ENCODE measurements at places on chromosomes 11 and 22.

DNA sequence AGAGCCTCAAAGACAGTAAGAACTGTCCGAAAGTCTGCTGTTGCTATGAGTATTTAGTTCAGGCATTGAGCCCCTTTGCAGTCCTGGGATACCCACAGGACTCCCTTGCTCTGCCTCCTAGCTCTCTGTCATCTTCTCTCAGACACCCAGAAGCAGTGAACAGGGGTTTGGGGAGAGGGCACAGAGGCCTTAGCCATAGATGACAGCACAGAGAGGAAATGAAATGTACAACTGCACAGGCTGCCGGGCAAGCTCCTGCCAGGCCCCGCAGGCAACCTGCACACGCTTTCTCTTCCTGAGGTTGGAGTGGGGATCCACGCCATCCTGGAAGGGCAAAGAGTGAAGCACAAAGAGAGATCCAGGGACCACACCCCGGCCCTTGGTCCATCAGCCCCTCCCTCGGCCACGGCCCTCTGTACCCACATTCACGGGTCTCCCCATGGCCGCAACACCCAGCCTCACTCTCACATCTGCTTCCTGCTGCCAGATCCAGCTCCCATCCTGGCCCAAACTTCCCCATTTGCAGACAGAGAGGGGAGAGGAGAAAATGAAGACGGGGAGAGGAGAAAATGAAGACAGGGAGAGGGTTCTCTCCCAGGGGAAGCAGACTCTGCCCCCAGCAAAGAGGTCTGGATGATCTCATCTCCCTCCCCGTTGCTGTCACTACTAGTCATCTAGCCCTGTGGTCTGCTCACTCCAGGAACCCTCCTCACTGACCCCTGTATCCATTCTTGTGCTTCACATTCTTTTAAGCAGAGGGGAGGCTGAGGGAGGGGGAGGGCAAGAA lies 40.7 kb downstream of the CD6 start:
- no peak for DNase-seq

DNA sequence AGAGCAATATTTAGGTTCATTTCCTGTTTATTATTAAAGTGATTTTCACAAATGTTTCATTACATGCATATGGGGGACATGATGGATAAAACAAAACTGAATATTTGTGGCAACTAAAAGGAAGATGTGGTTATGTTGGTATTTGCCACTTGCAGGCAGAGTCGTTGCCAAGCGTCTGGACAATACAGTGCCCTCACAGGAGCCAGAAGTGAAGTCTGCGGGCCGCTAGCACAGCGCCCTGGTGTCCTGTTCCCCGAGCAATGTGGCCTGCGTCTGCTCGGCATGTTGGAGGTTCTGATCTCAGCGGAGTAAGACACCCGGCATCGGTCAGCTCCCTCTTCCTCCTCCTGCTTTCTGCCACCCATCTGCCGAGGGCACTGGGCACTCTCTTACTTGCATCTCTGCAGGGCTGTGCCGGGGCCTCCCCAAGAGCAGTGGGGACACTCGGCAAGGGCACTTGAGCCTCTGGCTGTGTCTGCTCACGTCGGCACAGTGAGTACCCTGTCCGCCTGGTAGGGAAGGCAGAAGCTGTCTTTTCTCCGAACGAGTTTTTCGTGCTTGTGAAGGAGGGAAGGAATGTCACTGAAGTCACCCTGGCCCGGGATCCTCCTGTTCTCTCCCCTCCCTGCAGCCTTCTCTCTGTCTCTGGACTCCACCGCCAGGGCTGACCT lies 10.5 kb upstream of the TTLL12 start:
- no peak for DNase-seq

DNA sequence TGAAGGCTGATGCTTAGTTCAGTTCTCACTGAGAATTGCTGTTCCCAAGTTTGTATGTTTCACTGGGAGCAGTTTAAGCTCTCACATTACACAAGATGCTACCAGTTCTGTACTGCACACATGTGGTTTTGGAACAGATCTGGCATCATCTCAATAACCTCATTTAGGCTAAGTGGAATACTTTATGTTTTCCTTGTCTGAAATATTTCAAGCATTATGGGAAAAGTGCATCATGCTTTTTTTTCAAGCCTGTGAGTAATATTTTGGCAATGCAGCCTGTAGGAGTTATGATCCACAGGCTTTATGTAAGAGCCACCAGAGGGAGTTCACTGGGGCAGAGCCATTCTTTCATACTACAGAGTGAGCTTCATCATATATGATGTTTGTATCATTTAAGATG lies 141.5 kb downstream of the OR4C45 start:
- DNase-seq = peak; percentile 0

- DNase-seq = no peak
Observed at GRCh38 chr22:36728505-36728904, 25.0 kb upstream of the CACNG2 start.

DNA sequence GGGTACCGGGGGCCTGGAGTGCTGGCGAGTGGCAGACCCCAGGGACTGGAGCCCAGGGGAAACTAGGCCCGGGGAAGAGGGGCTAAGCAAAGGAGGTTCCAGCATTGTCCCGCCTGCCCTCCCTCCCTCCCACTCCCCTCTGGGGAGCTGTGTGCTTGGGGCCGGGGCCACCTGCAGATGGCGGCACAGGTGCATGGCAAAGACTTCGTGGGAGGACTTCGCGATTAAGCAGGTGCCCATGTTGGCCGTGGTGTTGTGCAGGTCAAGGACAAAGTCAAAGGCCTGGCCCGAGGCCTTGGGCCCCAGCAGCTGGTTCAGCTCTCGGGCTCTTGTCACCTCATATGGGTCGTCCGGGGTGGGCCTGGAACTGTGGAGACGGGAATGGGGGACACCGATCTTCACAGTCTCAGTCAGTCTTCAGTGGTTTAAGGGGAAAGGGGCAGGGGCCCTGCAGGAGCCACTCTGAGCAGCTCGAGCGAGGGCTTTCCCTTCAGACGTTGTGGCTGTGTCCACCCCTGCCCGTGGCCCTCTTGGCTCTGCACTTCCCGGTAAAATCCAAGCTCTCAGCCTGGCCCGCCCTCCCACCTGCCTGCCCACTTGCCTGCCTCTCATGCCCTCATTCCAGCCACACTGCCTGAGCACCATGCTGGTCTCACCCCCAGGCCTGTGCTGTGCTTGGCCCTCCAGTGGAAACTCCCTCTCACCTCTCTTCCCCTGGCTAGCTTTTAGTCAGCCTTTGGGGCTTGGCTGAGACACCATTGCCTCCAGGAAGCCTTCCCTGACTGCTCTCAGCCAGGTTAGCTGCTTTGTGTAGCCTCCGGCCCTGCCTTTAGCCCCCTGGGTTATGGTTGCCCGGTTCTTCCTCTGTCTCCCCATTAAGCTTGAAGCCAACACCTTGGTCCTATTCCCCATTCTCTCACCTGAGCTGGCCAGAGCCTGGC lies 4.7 kb downstream of the ACY3 start:
- no peak for DNase-seq

DNA sequence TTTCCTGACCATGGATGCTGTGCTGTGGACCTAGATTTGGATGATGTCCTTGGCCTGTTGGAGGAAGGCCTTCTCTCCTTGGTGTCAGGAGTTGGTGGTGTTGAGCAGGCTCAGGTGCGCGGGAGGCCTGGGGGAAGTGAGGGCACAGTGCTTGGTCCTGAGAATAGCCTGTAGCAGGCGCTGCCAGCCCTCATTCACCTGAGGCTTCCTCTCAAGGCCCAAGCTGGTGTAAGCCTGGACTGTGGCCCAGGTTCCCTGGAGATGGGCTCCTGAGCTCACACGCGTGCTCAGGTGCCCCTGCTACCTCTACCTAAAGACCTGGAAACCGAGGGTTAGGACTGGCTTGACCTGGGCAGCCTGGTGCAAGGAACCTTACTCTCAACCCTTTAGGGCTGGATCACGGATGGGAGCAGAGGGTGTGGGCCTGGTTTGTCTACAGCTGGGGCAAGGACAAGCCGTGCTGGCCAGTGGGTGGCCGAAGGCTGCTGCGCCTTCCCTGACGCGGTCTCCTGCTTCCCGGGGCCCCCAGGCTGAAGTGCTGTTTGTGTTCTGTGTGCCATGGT lies 7.8 kb upstream of the GRAMD4 start:
- DNase-seq = no peak

GRCh38 chr11:47109727-47110246 lies 66.9 kb downstream of the ARFGAP2 start:
- no peak for DNase-seq

GRCh38 chr11:2587976-2588748 lies 111.6 kb downstream of the KCNQ1OT1 start:
- DNase-seq = no peak

- peak; percentile 13 for DNase-seq
Observed at GRCh38 chr11:130726234-130727037, 189.8 kb downstream of the SNX19 start.

DNA sequence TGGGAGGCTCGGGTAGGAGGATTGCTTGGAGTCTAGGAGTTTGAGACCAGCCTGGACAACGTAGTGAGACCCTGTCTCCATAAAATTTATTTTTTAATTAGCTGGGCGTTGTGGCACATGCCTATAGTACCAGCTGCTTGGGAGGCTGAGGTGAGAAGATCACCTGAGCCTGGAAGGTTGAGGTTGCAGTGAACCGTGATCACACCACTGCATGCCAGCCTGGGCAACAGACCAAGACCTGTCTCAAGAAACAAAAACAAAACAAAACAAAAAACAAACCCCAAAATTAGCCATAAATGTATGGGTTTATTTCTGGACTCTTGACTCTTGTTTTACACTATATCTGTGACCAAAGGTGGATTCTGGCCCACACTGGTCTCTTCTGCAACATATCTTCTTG lies 41.6 kb downstream of the EIF3F start:
- no peak for DNase-seq

GRCh38 chr22:36368359-36368983 lies 19.3 kb downstream of the MYH9 start:
- DNase-seq = peak; percentile 96

DNA sequence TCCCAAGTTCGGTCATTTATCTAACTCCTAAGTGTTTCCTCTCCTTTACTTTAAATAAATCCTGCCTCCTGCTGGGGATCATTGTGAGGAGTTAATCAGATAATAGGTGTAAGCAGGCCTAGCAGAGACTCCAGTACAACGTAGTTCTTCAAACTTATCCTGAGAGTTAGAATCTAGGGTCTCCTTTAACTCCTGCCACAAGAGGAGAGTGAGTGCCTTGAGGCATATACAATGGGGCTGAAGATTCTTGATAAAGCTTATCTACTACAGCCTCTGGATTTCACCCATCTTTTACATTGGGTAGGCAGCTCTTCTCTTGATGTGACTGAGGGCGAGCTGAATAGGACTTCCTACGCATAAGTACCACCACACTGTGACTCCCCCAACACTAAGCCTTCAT lies 3.1 kb upstream of the GALNT18 start:
- DNase-seq = no peak

GRCh38 chr11:67436459-67437081 lies 912 bp downstream of the PTPRCAP start:
- no peak for DNase-seq

- no peak for DNase-seq
Observed at GRCh38 chr22:36117053-36117554, 43.5 kb downstream of the APOL3 start.

DNA sequence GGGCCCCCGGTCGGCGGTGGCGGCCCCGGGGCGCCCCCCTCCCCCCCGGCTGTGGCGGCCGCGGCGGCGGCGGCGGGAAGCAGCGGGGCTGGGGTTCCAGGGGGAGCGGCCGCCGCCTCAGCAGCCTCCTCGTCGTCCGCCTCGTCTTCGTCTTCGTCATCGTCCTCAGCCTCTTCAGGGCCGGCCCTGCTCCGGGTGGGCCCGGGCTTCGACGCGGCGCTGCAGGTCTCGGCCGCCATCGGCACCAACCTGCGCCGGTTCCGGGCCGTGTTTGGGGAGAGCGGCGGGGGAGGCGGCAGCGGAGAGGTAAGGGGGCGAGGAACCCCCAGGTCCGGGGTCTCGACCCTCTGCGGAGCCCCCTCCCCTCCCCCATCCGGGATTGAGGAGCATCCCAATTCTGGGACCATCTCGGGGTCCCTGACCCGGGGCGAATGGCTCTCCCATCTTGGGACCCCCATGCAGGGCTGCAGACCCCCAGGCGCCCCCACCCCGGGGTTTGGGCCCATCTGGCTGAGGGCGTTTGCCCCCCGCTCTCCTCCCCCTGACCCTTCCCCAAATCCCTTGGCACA lies 431 bp downstream of the KMT2A start:
- DNase-seq = no peak

GRCh38 chr11:68213135-68213515 lies at the start of gene KMT5B:
Gene KMT5B, minus strand, starts transcription at chr11:68213296. Its CDS starts 23,220 bp downstream, at chr11:68190076.
- no peak for DNase-seq

- DNase-seq = peak; percentile 87
Observed at GRCh38 chr11:15327786-15328231, 213.1 kb downstream of the INSC start.

- DNase-seq = no peak
Observed at GRCh38 chr11:490186-490929, 16.7 kb downstream of the RNH1 start.

DNA sequence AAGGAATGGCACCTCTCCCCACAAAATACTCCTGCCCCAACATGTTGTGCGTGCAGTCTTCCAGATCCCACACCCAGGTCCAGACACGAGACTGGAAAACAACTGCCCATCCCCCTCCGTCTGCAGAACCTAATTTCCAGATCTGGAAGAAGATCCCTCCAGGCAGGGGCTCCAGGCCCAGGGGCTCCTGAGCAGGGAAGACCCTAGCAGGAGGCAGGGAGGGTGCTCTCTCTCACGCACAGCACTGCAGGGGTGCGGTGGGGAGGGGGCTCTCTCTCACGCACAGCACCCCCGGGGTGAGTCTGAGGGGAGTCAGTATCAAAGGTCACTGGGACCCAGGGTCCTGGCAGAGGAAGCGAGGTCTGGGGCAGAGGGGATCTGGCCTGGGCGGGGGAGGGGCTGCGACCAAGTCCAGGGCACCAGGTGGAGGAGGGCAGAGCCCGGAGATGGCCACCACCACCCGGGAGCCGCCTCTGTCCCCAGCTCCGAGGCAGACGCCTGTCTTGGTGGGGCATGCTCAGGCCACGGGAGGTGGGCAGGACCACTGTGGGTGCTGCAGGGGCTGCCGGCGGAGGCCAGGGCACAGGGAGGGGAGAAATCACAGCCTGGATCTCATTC lies 1.7 kb downstream of the MLC1 start:
- no peak for DNase-seq

DNA sequence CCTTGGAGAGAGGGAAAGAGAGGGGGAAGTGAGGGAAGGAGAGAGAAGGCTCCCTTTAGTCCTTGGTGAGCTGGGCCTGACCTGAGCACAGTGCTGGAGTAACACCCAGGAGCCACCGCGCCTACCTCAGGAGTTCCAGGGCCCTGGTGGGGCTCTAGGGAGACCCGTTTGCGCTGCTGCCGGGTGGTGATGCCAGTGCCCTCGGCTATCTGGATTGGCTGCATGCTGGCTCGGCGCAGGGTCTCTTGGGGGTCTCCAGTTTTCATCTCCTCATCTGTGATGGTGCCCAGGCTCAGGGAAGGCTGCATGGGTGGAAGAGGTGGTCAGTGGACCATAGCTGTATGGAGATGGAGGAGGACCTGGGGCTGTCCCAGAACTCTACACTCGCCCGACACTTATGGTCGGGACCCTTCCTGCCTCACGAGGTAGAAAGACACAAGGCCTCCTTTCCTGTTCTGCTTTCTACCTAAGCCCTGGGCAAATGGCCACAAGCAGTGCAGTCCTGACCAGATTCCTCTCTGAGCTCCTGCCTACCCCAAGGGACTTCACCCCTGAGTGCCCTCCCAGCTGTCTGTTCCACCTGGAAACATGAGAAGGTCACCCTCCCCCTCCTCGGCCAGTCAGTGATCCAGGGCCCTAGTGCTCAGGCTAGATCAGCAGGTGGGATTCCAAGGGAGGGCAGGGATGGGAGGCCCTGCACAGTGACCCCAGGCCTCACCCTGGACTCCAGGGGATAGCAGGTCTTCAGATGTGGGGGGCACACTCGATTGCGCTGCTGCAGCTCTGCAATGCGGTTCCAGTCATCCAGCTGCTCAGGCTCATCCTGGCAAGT lies 6.0 kb downstream of the IL18BP start:
- DNase-seq = no peak

All from COLO829 (cell line).